CD8-positive, alpha-beta T cell (primary cell): ENCODE measurements at places on chromosomes 16 and 17.

- DNase-seq: no peak
These were observed 105.1 kb downstream of the RAB11FIP4 start for GRCh38 chr17:31496601-31497000.

DNA sequence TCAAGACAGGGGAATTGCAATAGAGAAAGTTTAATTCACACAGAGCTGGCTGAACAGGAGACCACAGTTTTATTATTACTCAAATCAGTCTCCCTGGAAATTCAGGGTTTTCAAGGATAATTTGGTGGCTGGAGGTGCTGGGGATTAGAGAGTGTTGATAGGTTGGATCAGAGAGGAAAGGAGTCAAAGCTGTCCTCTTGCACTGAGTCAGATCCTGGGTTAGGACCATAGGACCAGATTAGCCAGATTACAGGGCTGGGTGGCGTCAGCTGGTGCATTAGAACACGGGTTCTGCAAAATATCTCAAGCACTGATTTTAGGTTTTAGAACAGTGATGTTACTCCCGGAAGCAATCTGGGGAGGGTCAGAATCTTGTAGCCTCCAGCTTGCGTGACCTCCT, 1.8 kb upstream of the NSMCE1 start:
- DNase-seq: no peak

DNA sequence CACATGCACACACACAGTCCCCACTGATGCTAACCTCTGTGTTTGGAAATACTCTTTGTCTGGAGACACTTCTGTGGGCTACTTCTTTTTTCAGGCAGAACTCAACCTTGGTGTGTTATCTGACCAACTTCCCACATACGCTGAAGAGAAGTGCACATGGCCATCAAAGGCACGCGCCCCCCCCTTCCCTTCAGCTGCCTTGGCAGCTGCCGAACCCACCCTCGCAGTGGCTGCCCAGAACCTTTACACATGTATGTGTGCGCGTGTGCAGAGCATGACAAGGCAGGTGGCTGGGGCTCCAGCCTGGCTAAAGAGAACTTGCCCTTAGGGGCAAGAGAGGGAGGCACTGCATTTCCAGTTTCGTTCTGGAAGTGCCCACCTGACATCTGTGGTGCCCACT, 3.9 kb downstream of the RAPGEFL1 start:
- no peak for DNase-seq

DNA sequence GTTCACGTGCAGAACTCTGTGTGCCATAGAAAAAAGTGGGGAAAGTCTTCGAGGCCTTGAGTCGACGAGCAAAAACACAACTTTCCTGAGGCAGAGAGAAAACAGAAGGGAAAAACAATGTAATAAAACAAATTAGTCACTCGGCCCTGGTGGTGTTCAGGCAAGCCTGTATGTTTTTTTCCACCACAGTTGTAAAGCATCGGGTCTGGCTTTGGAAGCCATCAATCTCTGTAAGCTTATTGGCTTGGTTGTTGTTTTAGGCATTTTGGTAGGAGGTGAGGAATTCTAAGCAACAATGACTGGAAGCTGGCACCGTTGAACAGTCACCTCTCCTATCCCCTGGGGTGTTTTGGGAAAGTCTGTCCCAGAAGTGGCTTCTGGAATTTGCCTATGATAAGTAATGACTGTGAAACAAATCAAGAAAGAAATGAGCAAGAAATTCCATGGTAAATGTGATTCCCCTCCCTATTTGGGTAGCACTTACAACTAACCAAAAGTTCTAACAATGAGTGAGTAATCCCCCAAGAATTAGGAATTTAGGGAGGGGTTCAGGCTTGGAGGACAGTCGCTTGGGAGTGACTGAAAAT, 2.8 kb downstream of the CDH13 start:
- no peak for DNase-seq

DNA sequence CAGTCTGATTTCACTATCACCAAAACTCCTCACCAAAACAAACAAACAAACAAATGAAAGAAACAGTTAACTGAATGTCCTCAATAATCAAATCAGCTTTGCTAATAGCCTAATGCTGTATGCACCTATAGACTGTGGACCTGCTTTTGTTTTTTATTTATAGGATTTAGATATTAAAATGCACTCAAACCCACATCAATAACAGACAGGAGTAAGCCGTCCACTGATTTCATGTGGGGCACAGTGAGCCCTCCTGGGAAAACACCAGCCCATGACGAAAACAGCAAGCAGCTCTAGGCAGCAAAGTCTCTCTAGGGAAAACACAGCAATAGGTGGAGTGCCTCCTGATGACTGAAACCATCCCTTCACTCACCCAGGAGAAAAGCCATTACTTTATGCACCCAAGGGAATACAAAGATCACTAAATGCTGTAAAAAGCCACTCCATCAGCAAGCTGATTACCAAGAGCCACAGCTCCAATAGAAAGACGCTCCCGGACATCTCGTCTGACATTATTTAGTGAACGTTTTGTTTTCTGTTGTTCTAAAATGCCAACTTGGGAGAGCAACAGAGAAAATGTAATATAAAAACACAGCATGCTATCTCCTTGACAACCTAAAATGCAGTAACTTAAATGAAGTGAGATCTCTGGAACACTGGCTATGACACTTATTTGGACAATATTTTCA, 47.8 kb downstream of the ANKFY1 start:
- DNase-seq: no peak

- DNase-seq: no peak
These were observed 37.6 kb downstream of the PGS1 start for GRCh38 chr17:78415821-78416711.

DNA sequence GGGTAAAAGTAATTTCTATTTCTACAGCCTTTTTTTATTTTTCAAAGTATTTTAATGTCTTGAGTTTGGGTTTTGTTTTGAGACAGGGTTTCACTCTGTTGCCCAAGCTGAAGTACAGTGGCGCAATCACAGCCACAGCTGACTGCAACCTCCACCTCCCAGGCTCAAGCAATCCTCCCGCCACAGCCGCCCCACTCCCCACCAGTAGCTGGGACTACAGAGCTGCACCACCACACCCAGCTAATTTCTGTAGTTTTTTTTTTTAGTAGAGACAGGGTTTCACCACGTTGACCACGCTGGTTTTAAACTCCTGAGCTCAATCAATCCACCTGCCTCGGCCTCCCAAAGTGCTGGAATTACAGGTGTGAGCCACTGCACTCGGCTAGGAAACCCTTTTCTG, 44.0 kb downstream of the TUBD1 start:
- DNase-seq: no peak

DNA sequence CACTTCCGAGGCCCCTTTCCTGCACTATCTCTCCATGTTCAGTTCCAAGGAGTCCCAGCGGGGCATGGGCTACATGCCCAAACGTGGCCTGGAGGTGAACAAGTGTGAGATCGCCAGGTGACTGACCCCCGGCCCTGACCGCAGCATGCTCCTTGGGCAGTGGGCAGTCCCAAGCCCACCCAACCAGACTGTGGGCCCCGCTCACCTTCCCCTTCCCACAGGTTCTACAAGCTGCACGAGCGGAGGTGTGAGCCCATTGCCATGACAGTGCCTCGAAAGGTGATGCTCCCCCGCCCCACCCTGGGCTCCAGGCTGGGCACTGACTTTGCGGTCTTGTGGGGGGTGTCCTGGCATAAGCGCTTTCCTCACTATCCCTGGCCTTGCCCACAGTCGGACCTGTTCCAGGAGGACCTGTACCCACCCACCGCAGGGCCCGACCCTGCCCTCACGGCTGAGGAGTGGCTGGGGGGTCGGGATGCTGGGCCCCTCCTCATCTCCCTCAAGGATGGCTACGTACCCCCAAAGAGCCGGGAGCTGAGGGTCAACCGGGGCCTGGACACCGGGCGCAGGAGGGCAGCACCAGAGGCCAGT, 4.7 kb downstream of the CORO1A start:
- DNase-seq: no peak

GRCh38 chr16:71172481-71173207, 57.9 kb downstream of the HYDIN start:
- no peak for DNase-seq

GRCh38 chr16:57152096-57153093, 33.4 kb downstream of the PSME3IP1 start:
- no peak for DNase-seq

DNA sequence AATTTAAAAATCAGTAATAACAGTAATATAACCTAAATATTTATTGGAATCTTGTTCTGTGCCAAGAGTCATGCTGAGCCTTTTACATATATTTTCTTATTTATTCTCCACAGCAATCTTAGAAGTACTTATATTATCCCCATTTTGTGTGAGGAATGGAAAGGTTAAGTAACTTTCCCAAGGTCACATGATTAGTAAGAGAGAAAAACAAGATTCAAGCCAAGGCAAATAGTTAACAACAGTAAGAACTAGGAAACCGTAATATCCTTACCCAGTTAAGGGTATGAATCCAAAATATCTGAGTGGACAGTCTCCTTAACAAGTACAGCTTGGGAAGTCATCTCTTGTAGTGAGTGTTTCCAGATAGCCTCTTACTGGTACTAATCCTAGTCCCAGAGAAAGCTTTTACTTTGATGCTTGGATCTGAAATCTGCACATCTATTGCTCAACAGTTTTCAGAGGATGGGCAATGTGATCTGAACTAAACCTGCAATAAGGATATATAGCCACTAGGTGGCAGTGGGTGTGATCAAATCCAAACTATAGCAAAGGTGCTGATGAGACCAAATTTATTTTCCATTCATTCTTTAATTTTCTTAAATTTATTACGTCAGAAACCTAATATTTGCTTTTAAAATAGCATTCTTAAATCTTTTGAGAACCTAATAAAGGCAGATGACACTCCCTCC, 23.3 kb downstream of the SHISA6 start:
- no peak for DNase-seq

DNA sequence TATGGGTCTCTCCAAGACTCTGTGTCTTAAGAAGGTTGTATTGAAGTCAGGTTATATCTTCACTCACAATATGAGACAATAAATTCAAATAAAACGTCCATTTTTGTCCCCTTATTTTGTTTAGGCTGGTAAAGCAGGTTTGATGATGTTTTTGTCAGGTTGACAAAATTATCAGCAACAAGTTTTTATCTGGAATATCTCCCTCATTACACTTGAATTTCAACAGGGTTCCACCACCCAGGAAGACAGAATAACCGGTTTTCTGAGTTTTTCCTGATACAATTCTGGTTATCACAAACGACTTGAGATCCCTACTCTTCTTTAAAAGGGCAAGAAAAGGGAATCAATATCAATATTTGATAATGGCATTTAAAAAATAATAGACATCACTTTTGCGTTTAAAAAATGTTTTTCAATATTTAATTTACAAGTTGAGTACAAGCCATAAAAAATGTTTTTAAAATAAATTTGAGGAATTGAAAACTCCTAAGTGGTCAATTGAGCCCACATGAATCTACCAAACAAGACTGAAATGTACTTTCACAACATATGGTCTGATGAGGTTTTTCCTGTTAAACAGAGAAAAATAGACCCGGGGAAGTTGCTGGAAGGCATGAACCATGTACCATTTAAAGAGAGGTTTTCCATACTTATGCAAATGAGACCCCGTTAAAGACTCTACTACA, 1.4 kb upstream of the ATP6V0A1 start:
- DNase-seq: no peak

DNA sequence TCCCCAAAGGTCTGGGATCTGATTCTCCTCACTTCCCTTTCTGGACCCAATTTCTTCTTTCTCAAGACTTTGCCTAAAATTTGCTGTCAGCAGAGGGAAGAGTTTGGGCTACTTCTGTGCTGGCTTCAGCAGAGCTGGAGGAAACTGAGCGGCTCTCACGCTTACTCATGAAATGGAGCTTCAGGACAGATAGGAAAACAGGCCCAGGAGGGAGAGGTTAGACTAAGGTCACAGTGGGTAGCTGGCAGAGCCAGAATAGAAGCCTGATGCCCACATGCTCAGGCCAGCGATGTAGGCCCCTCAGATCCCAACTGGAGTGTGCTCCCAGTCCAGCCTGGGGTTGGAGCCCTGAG, 593 bp downstream of the SLC38A7 start:
- DNase-seq: no peak

DNA sequence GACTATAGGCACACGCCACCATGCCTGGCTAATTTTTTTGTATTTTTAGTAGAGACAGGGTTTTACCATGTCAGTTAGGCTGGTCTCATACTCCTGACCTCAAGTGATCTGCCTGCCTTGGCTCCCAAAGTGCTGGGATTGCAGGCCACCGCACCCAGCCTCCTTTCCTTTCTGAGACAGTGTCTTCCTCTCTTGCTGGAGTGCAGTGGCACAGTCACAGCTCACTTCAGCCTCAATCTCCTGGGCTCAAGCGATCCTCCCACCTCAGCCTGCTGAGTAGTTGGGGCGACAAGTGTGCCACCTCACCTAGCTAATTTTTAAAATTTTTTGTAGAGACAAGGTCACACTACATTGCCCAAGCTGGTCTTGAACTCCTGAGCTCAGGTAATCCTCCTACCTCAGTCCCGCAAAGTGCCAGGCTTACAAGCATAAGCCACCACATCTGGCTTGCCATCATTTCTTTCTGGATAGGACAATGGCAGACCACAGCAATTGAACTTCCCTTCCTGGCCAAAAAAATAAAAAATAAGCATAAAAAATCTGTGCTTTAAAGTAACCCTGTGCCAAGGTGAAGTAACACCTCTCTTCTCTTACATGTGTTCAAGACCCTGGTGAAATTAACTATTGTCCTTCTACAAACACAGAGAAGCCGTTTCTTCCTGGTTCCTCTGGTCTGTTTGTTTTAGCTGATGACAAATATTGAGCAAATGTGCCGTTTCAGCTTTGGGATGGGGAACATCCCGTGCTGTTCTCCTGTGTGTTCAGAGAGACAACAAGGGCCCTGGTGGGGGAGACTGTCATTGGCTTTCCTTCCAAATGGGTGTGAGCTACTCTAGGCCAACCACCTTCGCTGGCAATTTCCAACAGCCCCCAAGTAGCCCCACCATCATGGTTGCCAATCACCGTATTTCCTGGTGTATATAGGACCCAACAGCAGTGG, 60.2 kb downstream of the EMP2 start:
- DNase-seq: no peak

- DNase-seq: no peak
These were observed 27.7 kb downstream of the ATPAF2 start for GRCh38 chr17:18011286-18011685.

- DNase-seq: no peak
These were observed 211.7 kb upstream of the CHMP6 start for GRCh38 chr17:80779961-80780380.

GRCh38 chr16:52912565-52913173, 140.0 kb downstream of the CHD9NB start:
- no peak for DNase-seq

GRCh38 chr17:4354862-4355514, 11.5 kb downstream of the UBE2G1 start:
- no peak for DNase-seq

DNA sequence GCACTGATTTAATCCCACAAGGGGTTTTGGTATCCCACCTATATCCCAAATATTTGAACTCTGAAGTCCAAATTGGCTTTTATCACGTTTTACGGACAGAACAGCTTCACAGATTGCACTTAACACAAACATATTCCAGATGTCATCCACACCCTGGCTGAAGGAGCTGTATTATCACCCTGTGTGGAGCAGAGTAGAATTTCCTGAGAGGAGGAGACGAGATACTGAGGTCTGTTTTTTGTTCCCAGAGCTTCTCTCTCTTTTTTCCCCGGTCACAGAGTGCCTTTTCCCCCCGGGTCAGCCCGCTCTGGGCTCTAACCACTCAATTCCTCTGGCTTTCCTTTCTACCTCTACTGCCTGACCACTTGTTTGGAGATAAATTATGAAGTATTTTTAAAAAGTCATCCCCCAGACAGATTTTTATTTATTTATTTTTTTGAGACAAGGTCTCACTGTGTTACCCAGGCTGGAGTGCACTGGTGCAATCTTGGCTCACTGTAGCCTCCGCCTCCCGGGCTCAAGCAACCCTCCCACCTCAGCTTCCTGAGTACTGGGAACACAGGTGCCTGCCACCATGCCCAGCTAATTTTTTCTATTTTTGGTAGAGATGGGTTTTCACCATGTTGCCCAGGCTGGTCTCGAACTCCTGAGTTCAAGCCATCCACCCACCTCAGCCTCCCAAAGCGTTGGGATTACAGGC, 30.7 kb downstream of the DNAH2 start:
- DNase-seq: no peak
